Right renal cortex interstitium (tissue), 3 donors: ENCODE measurements at places on chromosomes 6 and 20.

DNA sequence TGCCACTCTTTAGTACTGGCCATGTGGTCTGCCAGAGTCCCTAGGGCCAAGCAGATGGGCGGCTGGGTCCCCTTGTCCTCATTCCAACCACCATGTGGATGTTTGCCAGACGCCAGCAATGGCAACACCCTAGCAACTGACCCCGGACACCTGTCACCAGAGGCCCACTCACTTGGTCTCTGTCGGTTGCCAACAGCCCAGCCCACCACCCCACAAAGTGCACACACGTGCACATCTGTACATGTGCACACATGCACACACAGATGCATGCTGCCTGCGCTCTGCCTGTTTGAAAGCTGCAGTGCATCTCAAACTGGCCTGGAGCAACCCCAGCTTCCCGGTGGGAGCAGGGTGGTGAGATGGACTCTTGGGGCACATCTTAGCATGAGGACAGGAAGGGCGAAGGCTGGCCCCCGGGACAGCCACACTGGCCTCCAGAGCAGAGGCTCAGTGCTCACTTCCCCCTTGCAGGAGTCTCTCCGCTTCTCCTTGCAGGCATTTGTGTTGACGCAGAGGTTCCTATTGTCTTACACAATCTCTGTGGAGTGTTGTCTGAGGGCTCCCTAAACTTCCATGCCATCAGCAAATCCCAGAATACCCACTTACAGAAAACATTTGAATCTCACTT lies 54.0 kb downstream of the PSMG4 start:
- no peak for DNase-seq

DNA sequence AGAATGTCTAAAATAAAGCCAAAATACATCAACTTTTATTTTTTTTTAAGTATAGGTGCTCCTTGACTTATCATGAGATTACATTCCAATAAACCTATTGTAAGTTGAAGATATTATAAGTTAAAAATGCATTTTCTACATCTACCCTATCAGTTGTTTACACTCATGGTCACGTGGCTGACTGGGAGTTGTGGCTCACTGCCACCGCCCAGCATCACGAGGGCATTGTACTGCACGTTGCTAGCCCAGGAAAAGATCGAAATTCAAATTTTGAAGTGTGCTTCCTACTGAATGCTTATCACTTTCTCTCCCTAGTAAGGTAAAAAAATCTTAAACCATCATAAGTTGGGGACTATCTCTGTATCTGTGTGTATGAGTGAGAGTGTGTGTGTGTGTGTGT lies 126.6 kb upstream of the RIN2 start:
- DNase-seq = no peak

DNA sequence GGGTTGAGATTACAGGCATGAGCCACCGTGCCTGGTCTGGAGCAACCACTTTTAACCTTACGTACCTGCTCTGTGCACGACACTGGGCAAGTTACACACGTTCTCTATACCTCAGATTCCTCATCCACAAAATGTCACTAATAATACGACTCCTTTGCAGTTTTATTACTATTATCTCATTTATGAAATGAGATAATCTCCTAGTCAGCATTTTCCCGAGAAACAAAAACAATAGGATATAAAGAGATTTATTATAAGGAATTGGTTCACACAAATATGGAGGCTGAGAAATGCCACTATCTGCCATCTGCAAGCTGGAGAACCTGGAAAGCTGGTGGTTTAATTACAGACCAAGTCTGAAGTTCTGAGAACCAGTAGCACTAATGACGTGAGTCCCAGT lies 12.0 kb upstream of the KIF13A start:
- DNase-seq = no peak

- DNase-seq = no peak
Measured at GRCh38 chr6:44020664-44021425, 106.4 kb downstream of the MRPL14 start.

GRCh38 chr20:55540013-55540412 lies 465.3 kb downstream of the CBLN4 start:
- DNase-seq = no peak

DNA sequence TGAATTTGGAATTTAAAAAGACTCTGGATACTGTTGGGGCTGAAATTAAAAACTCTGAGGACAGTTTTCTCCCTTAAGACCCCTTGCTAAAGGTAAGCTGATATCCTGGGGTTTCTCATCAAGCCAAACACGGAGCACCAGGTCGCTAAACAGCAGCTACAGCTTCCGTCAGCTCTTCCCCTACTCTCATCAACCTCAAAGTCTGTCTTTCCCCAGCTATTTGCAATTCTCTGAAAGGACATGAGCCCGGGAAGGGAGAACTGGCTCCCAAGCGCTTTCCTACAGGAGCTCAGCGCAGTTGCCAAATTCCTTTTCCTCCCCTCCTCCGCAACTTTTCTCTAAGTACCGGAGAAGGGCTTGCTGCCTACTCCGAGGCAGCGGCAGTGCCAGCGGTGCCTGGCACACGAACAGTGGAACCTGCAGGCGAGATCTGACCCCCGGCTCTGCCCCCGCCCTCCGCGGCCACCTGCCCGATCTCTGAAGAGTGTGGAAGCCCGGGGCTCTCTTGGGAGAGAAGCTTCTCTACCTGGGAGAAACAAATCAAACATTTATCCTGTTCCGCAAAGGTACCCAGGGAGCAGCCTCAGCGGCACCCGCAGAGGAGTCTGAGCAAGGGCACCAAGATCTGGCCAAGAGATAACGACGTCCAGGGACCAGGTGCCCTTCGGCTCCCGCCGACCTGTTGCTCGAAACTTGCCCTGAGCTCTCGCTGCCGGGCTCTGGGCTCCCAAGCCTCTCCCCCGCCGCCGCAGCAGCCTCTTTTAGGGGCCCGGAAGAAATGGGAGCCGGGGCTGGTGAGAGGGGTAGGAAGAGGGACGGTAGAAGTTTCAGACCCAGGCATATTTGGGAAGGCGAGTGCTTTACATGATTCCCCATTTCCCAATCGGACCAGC lies 2.2 kb downstream of the CBLN4 start:
- no peak for DNase-seq

GRCh38 chr6:80022803-80023202 lies 18.4 kb downstream of the TTK start:
- no peak for DNase-seq

- DNase-seq = peak; percentile 42
Measured at GRCh38 chr6:106223300-106223930, 102.1 kb downstream of the ATG5 start.
